HepG2 (cell line): ENCODE measurements at places on chromosomes 6 and 20. TPM values are rescaled to one million over a fixed set of nuclear protein-coding genes. Genes with fewer than 3 reads are reported as not detected.

DNA sequence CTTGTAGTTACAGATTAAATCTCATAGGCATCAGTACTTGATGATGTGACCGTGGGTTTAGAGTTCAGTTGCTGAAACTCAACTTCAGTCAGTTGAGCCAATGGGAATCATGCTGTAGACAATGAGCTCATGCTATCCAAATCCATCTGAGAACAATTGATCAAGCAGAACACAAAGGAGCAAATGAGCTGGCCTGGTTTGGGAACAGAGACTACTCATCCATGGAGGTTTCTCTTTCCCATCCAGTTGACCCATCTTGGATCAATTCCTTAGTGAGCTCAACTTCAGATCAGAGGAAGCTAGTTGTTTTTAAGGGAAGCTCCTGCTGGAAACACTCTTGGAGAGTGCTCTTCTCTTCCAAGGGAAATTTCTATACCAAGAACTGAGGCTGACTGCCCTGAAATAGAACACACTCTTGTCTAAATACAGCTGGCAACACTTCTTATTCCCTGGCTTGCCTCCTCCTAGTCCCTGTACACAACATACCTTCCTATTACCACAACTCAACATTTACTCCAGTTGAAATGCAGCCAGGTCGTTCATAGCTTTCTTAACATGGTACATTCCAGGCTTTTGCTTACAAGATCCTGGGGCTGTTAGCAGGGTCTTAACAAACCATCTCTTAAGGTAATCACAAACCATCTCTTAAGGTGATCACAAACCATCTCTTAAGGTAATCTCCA lies 203.9 kb upstream of the PRDM1 start:
- no peak for DNase-seq

- no peak for DNase-seq
Observed at GRCh38 chr6:156347246-156347645, 429.9 kb upstream of the ARID1B start.

DNA sequence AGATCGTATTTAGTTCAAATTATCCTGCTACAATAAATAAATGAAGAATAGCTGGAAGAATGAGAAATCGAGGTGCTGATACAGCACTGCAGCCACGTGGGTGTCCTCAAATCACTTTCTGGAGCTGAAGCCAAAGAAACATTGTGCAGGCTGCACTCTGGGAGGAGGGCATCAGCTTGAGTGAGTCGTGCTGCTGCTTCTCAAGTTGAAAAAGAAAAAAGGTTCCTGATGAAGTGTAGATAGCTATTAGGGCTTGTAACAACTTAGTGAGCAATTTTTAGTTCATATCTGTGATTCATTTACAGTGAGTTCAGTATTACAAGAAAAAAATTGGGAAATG lies 40.5 kb downstream of the DSE start:
- DNase-seq: no peak

- DNase-seq: no peak
Observed at GRCh38 chr20:59673288-59673997, 69.1 kb downstream of the PHACTR3 start.

DNA sequence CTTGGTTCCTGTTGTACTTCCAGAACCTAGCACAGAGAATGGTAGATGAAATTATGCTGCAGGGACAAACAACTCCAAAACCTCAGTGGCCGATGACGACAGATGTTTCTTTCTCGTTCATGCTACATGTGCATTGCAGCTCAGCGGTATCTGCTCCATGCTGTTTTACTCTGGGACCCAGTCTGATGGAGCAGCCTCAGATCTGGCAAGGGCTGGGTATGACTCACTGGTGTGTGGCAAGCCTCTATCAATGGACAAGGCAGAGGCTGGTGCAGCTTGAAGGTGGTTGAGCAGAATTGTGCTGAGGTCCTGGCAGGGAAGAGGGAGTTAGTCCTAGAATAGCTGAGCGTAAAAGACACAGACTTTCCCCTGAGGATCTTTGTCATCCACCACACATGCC lies 10.3 kb upstream of the BLCAP start:
- DNase-seq: peak; percentile 48

- DNase-seq: no peak
Observed at GRCh38 chr20:38452880-38453624, 17.9 kb upstream of the SNHG17 start.

GRCh38 chr20:20317195-20317594 lies 50.7 kb upstream of the INSM1 start:
- DNase-seq: no peak

The HSD17B8 gene
- 12.6 and 13.5 TPM in 2 replicates for total RNA-seq

The ACTL10 gene
- total RNA-seq: not detected in 2 replicates

The SEMG1 gene
- total RNA-seq: not detected in 2 replicates
